Brain (organoid and tissue), 16 donors: ENCODE measurements at places on chromosomes 13 and 19.

- DNase-seq = no peak
Observed at GRCh38 chr19:27892500-27892899, 1320.5 kb downstream of the UQCRFS1 start.

GRCh38 chr19:50869479-50869878 is 3.8 kb upstream of the KLK2 start:
- no peak for DNase-seq

- DNase-seq = no peak
Observed at GRCh38 chr13:102983496-102983895, 82.7 kb downstream of the SLC10A2 start.

GRCh38 chr13:68727798-68728197 is 1379.8 kb upstream of the ATXN8OS start:
- peak; percentile 94 for DNase-seq

GRCh38 chr19:1360818-1361461 is 22.8 kb upstream of the NDUFS7 start:
- DNase-seq = peak; percentile 67

DNA sequence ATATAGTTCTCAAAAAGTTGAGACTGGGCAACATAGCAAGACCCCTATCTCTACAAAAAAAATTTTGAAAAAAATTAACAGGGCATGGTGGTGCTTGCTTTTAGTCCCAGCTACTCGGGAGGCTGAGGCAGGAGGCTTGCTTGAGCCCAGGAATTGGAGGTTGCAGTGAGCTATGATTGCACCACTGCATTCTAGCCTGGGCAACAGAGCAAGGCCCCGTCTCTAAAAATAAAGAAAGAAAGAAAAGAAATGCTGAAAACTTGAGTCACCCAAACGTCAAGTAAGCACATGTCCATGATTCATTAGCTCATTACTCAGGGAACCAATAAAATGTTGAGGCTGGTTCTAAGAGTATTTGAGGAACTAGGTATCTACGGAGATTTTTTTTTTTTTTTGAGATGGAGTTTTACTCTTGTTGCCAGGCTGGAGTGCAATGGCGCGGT is 33.9 kb upstream of the SEMA6B start:
- DNase-seq = no peak

GRCh38 chr13:97142452-97142851 is 79.7 kb upstream of the MBNL2 start:
- DNase-seq = no peak

DNA sequence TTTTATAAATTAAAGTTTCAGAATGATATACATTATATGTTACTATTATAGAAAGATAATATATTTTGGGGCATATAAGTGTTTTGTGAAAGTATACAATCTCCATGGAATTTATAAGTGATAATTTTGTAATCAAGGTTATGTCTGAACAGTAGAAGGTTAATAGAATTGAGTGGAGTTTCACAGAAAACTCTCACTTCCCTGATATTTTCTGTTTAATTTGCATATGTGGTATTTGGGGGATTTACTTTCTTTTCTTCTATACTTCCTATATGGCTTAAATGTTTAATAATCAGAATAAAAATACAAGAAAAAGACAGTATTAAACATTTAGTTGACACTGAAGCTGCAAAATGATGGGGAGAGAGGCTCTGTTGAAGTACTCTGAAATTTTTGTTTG is 848.5 kb downstream of the DACH1 start:
- DNase-seq = no peak

- no peak for DNase-seq
Observed at GRCh38 chr13:72507416-72508199, 219.8 kb downstream of the MZT1 start.

- DNase-seq = no peak
Observed at GRCh38 chr19:33621065-33621785, 528 bp upstream of the CHST8 start.

GRCh38 chr13:66071029-66071428 is 1159.1 kb downstream of the PCDH9 start:
- no peak for DNase-seq

DNA sequence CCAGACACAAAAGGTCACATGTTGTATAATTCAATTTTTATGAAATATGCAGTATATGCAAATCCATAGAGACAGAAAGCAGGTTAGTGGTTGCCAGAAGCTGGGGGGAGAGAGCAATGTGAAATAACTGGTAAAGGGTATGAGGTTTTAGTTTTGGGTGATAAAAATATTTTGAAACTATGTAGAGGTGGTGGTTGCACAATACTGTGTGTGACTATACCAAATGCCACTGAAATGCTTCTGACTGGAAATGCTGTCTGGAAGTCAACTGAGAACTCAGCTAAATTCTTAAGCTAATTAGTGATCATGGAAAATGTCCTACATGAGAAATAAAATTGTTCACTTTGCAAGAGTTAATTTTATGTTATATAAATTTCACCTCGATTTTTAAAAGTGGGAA is 65.3 kb upstream of the RXFP2 start:
- DNase-seq = no peak

DNA sequence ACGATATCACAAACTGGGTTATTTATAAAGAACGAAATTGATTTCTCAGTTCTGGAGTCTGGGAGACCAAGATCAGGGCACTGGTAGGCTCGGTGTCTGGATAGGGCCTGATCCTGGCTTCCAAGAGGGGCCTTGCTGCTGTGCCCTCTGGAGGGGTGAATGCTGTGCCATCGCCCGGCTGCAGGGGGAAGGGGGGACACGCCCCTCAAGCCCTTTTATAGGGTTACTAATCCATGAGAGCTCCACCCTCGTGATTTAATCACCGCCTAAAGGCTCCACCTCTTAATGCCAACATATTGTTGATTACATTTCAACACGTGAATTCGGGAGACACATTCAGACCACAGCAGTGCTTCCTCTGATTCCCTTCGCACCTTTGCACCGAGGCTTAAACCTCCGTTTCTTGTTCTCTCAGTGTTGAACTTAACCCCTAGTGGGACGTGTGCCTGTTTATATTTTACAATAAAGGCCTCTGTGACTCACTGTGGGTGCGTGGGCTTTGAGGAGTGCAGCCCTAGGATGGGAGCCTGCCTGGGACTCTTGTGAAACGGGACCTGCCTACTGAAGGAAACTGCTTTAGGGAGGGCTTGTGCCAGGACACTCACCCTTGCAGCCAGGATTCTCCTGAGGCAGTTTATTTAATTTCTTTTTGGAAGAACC is 52.4 kb upstream of the SPATA13 start:
- no peak for DNase-seq
